ENCODE measurements at places on chromosomes 3 and 15.

DNA sequence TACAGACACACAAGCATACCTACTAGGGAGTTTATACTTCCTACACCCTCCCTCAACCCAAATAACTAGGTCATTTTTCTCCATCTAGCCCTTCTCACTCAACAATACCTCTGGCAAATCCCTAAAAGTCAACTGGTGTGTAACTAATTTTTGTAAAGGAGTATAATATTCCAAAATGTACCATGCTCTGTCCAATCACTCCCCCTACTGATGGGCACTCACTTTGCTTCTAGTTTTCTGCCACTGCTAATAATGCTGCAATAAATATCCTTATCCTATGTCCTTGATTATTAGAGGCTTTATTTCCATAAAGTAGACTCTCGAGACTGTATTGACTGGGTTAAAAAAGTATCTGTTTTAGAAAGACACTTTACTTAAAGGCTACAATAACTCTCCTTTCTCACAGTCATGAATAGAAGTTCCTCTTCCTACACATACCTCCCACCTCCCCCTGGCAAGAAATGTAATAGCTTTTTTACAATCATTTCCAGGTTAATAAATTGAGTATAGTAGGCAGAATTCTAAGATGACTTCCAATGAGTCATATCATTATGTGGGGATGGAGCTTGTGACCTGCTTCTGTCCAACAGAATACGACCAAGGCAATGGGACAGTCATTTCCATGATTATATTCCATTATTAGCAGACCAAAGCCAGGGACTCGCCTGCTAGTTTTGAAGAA is 30.0 kb downstream of the SHQ1 start:
- DNase-seq = peak; percentile 27

DNA sequence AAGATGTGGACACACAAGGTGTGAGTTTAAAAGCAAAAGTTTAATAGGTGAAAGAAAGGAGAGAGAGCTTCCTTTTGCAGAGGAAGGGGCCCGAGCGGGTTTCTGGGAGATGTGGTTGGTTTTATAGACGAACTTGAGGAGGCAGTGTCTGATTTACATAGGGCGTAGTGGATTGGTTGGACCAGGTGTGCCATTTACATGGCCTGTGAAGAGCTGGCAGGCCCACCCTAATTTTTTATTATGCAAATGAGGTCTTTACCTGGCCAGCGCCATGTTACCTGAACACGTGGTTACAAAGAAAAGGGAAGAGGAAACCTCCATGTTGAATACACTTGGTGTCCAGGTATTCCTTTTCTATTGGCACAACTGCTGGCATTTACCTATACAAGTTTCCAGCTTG is 42.8 kb upstream of the THSD4 start:
- DNase-seq = no peak

DNA sequence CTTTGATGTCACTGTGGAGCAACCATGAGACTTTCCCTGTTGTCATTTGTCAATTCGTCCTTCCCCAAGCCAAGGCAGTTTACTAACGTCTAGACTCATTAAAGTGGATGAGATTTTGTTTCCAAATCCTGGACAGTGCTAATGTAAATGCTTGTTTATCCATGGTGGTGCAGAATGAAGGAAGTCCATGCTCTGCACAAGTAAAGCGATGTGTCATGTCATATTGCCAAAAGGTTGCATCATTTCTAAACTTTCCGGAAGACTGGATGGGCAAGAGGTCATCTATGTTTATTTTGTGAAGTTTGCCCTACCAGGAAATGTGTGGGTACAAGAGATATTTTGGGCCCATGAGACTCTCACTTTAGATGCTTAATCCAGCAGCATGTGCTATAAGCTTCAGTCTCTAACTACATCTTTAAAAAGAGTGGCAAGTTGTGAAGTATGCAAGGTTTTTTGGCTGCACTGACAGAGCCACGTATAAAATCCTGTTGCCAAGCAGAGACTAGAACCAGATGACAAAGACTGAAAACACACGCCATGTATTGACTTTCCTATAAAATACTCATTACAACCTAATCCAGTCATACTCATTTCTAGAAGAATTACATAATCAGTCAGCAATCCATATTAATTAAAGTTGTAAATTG is 72.1 kb upstream of the FNDC3B start:
- DNase-seq = no peak

- peak; percentile 58 for DNase-seq
Measured at GRCh38 chr3:29759411-29760225, 478.7 kb downstream of the RBMS3 start.

DNA sequence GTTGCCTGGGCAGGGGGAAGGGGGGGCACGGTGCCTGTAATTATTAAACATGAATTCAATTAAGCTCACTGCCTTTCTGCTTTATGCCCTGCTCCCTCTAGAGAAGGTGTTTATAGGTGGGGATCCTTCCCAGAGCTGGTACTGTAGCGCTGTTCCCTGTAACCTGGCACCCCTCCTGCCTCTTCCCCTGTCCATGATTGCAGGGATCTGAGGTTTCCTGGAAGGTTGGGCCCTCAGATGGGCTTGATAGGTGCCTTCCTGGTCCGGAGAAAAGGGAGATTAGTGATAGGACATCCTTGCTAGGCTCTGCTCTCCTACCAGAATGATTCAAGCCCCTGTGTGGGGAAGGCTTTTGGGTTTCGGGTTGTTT is 2.1 kb upstream of the FAM131A start:
- no peak for DNase-seq

GRCh38 chr15:97694456-97694855 is 266.0 kb upstream of the ARRDC4 start:
- no peak for DNase-seq

DNA sequence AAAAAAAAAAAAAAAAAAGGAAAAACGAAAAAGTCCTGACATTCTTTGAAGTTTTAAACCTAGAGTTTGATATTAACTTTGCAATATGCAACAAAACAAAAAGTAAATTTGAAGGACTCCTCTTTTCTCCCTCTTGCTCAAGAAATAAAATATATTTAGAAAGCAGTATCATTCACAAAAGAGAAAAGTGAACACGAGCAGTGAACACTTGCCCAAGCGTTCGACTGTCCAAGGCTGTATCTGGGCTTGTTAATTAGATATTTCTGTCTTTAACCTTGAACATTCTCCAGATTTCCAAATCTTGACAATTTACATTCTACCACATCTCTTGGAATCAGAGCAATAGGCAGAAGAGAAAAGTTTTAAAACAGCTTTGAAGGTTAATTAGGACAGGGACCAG is 357.7 kb downstream of the TIGIT start:
- DNase-seq = no peak

DNA sequence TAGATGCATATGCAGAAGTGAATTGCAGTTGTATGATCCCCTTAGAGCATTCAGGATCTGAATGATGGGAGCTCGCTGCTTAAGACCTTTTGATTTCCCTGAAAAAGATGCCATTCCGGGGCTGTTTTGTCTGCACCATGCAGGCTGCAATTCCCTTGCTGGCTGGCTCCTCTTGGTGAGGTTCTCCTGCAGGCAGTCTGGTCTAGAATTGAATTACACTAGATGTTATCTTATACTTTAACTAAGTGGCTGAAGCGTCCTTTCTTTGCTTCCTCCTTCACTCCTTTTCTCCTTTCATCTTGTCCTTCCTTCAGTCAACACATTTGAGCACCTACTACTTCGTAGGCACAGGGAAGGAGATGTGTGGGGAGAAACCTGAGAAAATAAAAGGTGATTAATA is 18.6 kb upstream of the MYZAP start:
- no peak for DNase-seq

DNA sequence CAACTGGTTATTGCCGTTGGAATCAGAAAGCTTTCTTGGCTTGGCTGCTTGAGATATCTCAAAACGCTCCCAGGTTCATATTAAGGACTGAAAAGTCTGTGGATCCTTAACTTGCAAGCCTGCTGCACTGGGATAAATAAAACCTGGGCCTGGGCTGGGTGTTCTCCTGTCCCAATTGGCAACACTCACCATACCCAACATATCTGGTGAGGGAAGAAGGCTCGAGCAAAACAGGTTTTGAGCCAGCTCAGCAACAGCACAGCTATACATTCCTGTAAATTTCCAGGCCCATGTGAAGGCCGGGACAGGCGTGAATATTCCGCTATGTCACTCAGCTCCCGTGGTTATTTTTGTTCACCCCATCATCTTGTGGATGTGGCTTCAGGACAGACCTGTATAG is 169.0 kb upstream of the BCL6 start:
- DNase-seq = no peak

GRCh38 chr3:15451216-15452113 is 24.1 kb downstream of the EAF1 start:
- no peak for DNase-seq

GRCh38 chr3:89867286-89867685 is 759.9 kb downstream of the EPHA3 start:
- no peak for DNase-seq

DNA sequence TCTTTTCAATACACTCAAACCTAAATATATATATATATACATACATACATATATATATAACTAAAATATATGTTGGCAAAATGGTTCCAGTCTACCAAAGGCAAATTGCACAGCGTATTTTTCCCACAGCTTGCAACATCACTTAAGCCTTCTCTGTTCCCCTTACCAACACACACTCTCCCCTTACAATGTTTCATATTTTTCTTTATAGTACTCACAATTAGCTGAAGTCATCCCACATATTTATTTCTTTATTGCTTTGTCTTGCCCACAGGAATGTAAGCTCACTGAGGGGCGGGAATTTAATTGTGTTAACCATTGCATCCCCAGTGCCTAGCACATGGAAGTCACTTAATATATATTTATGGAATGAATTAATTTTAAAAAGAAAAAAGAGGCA is 288.3 kb downstream of the ULK4 start:
- DNase-seq = no peak

GRCh38 chr15:71472566-71472965 is 337.8 kb upstream of the NR2E3 start:
- DNase-seq = no peak

GRCh38 chr15:29740692-29741311 is 81.5 kb downstream of the TJP1 start:
- no peak for DNase-seq

- no peak for DNase-seq
Measured at GRCh38 chr3:122497425-122497824, 17.3 kb downstream of the KPNA1 start.

- no peak for DNase-seq
Measured at GRCh38 chr3:156705761-156706616, 31.6 kb downstream of the TIPARP start.

DNA sequence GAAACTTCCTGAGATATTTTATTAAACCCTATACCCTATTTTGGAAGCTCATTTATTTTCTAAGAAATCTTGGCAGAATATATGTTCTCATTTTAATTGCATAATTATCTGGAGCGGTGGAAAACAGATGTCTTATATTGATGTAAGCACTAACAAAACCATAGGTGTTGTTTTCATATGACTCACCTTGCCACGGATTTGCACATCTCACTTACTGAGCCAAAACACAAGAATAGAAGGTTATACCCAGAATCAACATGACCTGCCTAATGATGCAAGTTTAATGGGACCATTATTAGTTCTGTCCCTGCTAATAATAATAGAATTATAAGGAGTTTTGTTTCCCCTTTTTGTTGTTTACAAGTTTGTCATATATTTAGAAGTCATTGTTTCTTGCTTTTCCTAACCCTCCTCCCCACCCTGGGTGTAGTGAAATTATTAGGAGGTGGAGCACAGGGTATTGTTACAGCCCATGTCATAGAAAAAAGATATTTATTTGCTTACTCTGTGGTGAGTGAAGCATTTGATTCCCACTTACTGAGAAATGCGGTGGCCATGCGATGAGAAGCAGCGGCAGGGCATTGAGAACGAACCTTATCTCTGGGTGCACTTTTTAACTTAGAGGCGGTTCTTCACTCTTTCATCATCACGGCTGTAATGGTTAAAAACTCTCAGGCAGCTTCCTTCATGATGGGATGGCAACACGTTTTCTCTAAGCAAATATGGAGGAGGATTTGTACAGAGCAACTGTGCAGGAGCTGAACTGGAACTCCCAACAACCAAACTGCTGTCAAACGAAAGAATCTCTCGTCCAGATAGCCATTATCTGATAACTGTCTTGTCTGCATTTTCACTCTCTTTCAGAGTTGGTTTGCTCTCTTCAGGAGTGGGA is 521 bp downstream of the IL5RA start:
- DNase-seq = no peak

- DNase-seq = no peak
Measured at GRCh38 chr3:156657862-156658731, 16.3 kb upstream of the TIPARP start.

DNA sequence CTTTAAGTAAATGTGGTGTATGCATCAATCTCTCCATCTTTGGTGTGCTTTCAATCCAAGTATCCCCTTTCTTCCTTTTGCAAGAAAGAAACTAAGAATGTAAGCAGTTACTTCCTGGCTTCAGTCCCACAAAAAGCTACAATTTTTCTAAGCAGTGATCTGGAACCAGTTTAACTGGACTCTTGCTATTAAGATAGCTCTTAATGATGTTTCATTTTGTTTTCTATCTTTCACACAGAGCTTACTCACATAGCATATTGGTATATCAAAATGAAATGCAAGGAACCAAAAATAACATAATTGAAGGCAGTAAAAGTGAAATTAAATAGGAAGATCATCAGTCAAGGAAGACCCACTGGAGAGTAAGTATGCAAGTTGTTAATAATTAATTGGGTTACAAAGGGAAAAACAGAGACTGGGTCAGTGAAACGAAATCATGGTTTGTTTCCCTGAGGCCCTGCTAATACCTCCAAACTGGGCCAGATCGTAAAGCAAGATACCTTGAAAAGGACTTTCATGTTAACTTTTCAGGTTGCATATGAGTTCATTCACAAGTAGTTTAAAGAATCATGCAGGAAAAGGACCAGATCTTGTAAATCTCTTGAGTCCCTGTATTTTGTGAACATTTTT is 41.9 kb downstream of the GPR160 start:
- no peak for DNase-seq

- DNase-seq = no peak
Measured at GRCh38 chr3:46065750-46066256, 38.5 kb upstream of the XCR1 start.

DNA sequence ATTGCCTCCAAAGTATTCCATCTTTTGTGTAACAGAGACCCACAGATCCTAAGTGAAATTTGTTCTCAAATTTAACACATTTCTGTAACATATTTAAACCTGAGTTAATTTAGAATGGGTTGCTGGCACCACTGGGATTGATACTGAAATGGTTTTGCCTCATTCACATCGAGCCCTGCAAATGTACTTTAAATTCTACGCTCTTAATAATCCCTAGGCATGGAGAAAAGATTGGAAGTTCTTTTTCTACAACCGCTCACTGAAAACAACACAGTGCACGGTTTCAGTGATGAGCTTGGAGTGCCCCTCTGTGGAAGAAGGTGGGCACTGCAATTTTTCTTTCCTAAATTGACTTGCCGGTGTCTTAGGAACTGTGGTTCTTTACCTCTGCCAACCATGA is 109.9 kb upstream of the ATP11B start:
- peak; percentile 77 for DNase-seq

DNA sequence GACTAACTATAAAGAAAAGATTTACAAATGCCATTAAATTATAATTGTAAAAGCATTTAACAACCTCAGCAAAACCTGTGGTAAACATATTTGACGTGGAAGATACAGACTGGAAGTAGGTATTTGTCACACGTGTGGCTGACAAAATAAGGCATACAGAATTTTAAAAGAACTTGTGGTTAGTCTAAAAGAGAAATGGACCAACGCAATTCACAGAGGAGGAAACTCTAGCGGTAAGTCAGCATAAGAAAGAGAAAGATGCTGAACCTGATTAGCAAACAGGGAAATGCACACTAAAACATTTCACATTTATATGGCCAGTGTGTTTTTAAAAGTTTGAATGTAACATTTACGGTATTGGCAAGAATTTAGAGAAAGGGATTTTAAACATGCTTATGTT is 35.3 kb downstream of the KCNH8 start:
- no peak for DNase-seq

Data from NCI-H1092 treated with DMSO at 0.1 percent for 48 hours (cell line).